Stimulated activated CD8-positive, alpha-beta memory T cell treated with anti-CD3 and anti-CD28 coated beads, Interleukin-4, amount 100 ng/mL, for 1 hour (primary cell): ENCODE measurements at places on chromosomes 12 and 14.

GRCh38 chr12:12392413-12392812 lies 35.5 kb downstream of the BORCS5 start:
- DNase-seq: no peak

GRCh38 chr12:46892887-46893286 lies 67.1 kb upstream of the SLC38A4 start:
- DNase-seq: no peak

GRCh38 chr12:22978962-22979361 lies 354.0 kb downstream of the ETNK1 start:
- no peak for DNase-seq

GRCh38 chr12:95316798-95317197 lies 99.2 kb downstream of the VEZT start:
- no peak for DNase-seq

DNA sequence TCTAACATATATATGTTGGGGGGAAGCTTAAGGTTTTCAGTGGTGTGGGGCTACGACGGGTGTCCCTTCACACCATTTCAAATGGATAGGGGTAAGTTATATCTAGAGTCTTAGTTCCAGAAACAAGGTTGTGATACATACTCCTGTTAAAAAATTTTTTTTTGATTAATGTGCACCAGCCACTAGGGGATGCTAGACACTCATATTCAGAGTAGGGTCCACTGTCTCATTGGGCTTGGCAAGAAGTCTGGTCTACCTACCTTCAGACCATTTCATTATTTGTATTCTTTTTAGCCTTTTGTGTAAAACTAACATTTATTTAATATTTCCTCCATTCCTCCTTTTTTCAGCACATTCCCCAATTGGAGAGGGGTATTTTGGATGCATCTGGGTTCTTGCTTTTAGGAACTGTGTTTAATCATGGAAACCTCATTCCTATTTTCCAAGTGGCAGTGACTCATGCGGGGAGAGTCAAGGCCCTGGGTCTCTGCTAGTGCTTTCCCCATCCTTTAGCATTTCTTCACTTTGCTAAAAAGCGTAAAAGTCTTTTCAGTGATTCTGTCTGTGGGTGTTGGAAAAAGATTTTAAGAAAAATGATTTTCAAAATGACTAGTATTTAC lies 33.4 kb downstream of the ANO4 start:
- DNase-seq: no peak

DNA sequence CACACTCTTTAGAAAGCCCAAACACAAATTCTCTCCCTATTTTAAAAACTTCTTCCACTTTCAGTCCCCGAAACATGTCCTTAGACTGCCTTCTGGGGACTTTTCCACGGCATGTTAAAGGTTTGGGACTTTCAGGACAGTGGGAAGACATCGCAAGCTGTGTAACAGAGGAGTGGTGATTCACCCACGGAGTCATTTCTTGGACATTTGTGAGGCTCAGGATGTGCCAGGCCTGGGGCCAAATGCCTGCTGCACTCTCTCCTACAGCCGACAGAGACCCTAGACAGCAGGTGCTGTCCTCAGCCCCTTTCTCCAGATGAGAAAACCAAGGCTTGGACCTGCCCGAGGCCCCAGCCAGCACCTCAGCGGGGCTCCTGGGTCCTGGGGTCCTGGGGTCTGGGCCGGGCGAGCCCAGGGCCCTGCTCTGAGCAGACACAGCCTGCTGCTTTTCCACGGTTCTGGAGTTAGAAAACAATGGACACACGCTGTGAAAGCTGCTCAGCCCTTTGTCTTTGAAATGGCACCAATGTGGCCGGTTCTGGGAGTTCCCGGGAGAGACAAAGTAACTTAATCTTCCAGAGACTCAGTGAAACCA lies 370.2 kb upstream of the SFSWAP start:
- DNase-seq: no peak
